T-cell (primary cell): ENCODE measurements at places on chromosomes 1 and 21.
A peak's percentile ranks its signal among the peaks of the same experiment; 100 is the strongest.

DNA sequence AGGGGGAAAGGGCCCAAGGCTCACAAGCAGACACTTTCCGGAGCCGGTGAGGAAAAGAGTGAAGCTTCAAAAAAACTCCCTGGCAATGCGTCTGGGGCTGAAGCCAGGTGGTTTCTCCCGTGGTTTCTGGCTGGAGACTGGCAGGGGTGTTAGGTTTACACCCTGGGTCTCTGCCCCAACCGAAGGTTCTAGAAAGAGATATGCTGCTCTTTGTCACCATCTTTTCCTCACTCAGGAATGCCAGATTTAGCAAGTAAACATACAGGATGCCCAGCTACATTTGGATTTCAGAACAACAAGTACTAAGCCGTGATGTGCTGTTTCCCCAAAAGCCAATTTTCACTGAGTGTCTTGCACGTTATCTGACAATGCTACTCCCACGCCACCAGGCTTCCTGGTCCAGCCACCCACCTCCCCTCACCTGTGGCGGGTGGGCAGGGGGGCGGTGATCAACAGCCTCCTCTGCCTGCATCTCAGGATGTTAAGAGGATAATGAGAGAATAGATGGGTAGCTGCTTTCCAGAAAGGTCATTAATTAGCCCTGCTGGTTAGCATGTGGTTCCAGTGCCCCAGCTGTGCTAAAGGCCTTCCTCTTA lies 69.6 kb upstream of the OLIG2 start:
- no peak for DNase-seq

DNA sequence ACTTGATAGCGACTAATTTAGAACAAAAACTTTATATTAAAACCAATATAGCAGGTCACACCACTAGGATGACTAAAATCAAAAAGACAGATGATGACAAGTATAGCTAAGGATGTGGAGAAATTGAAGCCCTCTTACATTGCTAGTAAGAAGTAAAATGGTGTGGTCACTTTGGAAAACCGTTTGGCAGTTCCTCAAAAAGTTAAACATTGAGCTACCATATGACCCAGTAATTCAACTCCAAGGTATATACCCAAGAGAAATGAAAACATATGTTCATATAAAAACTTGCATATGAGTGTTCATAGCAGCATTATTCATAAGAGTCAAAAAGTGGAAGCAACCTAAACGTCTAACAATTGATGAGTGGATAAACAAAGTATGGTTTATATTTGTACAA lies 13.0 kb upstream of the SERINC2 start:
- DNase-seq: no peak

GRCh38 chr21:34679051-34679450 lies 10.3 kb downstream of the CLIC6 start:
- no peak for DNase-seq

GRCh38 chr1:220956501-220957232 lies 77.4 kb downstream of the HLX start:
- no peak for DNase-seq

DNA sequence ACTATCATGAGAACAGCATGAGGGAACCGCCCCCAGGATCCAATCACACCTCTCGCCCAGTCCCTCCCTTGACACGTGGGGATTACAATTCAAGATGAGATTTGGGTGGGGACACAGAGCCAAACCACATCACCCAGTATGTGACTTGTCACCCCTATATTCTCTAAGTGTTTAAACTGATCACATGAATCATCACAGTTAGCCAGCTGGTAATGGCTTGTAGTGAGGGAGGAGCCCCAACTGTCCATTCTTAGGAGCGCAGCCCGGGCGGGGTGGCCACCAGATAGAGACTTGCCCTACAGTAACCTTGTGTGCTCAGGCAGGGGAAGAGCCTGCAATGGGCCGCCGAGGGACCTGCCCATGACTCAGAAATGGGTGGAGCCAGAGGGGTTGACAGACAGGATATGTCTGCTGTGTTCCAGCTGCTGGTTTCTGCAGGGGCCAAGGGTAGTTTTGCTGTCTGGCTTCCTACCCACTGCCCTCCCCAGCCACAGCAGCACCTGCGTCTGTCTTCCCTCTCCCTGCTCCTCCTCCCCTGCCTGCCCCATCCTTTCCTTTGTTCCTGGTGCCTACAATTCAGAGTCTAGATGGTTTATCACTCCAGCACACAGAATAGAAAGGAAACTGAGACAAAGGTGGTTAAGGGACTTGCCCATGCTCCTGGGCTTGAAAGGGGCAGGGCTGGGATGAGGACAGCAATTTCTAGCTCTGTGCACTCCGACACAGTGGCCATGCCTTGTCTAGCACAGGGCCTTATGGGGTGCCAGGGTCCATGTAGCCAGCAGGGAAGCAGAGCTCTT lies 9.2 kb downstream of the ABCG1 start:
- peak; percentile 92 for DNase-seq

GRCh38 chr1:229252228-229252984 lies 18.5 kb upstream of the RAB4A start:
- DNase-seq: no peak

DNA sequence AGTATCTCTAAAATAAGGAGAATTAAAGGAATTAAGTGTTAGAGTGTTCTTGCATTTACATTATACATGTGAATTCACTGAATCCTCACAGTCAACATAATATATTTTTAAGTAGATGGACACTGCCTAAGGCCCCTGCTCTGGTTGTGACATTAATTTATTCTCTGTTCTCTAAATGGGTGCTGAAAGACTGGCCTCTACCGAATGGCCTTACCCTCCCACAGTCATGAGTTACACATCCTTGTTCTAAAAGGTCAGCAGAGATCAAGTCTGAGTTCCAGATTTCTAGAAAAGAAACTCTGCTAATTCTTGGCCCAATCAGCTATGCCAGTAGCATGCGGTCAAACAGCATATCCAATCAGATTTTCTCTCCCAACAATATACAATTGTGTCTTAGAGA lies 193.2 kb downstream of the TM2D1 start:
- DNase-seq: no peak

- no peak for DNase-seq
These were observed 8.7 kb downstream of the TACSTD2 start for GRCh38 chr1:58568271-58568860.

DNA sequence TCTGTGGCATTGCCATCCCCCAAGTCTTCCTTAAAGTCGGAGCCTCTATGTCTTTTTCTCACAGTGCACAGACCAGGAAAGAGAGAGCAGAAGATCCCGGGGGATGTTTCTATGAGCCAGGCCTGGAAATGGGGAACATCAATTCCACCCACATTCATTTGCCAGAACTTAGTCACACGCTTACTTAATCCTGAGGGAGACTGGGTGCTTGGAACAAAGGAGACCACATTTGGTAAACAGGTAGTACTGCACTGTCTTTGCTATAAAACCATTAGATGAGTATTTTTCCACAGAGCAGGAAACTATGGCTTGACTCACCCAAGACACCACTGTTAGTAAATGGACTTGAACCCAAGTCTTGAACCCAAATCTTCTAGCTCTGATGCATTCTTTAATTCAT lies 60.7 kb upstream of the CTTNBP2NL start:
- DNase-seq: no peak

- DNase-seq: no peak
These were observed 22.2 kb downstream of the FMOD start for GRCh38 chr1:203328714-203329122.

- DNase-seq: peak; percentile 28
These were observed 1.7 kb downstream of the RCC2 start for GRCh38 chr1:17437580-17438317.

- DNase-seq: no peak
These were observed 203.0 kb downstream of the PLPP3 start for GRCh38 chr1:56376188-56376984.

DNA sequence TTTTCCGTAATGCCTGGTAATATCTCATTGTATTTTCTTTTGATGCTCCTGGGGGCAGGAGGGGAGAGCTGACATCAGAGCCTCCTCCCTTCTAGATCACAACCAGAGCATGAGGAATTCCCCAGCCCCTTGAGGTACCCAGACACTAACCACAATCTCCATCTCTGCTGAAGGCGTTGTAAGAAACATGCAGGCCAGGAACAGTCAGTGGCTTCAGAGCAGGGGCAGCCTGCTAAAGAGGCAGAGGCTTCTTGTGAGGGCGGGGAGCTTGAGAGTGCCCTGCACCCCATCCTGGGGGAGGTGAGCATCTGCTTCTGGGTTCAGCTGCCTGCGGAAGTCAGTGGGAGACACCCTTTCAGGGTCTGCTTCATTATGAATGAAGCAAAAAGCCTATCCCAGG lies 19.0 kb downstream of the MAPKAPK2 start:
- DNase-seq: peak; percentile 39

DNA sequence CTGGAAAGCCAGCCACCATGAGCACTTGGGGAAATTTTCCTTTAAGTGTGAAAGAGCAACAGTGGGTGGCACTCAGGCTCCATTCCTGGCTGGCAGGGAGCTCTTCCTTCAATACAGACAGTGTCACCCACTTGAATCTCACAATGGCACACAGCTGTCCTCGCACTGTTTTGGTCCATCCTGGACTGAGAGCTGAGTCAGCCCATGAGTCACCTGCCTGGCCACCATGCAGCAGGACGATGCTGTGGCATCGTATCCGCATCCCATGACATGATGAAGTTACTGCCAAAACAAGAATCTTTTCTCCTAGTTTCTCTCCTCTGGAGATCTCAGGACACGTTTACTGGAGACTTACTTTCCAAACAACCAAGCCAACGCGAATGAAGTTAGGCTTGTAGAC lies 6.0 kb downstream of the TMPRSS2 start:
- DNase-seq: no peak

GRCh38 chr1:55284856-55285255 lies 69.7 kb upstream of the USP24 start:
- no peak for DNase-seq

- no peak for DNase-seq
These were observed 160.2 kb upstream of the COA6 start for GRCh38 chr1:234212764-234213657.

DNA sequence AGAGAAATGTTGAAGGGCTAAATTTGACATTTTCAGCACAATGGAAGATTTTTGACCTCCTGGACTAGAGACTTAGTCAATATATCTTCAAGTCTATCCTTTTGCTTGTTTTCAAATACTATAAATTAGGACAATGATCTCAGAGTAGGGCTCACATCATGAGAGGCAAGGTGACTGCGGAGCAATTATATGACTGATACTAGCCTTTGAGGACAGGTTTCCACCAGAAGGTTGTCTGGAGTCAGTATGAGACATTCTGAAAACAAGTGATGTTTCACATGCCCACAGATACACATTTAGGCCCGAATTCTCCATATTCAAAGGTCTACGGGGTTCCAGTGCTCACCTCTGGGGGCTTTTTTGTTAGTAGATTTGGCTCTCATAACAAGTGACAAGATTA lies 142.3 kb upstream of the SAMSN1 start:
- DNase-seq: no peak

DNA sequence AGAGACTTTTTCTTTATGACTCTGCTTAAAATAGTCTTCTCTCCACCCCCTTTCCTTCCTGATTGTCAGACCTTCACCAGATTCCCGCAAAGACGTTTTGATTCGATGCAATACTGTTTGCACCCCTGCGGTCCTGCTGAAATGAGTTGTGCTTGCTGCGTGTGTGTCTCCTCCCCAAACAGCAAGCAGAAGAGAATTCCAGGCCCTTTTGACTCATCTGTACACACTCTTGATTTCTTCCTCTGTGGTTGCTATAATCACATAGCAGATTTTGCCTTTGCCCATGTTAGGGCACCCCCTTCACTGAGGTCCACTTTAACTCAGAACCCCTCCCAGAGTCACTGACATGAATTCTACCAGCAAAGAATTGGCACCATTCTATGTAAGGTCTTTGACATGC lies 136.5 kb downstream of the ZZZ3 start:
- no peak for DNase-seq

DNA sequence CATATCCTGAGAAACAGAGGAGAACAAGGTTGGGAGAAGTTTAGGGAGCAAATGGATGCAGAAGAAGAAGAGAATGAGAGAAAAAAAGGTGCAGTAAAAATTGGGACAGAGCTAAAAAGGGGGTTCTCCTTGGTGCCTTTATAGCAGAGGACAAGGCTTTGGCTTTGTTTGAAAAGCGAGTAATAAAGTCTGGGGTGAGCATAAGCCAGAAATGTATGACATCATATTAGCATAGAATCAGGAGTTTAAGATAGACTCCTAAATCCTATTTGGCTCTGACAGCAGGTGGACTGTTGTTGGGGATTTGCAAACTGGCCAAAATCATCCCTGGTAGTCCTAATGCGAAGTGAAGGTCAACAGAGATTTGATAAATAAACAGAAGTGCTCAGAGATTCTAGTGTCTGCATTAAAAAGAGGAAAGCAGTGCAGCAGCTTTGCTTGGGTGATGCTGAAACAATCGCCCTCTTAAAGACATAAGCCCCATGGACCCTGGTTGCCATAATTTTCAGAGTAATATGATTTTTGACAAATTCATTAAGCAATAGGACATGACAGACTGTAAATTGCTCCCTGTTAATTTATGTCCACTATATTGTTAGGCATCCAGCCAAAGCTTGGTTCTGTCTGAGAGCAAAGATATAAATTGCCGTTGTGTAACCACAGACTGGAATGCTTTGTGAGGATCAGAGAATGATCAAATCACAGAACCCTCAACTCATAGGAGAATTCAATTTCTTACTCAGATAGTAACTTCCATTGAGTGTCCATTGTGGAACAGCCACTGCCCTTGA lies 385.0 kb upstream of the NFIA start:
- no peak for DNase-seq

- DNase-seq: no peak
These were observed 1.1 kb upstream of the DMBX1 start for GRCh38 chr1:46488343-46489168.

GRCh38 chr1:224213438-224214119 lies 30.5 kb downstream of the DEGS1 start:
- DNase-seq: no peak

DNA sequence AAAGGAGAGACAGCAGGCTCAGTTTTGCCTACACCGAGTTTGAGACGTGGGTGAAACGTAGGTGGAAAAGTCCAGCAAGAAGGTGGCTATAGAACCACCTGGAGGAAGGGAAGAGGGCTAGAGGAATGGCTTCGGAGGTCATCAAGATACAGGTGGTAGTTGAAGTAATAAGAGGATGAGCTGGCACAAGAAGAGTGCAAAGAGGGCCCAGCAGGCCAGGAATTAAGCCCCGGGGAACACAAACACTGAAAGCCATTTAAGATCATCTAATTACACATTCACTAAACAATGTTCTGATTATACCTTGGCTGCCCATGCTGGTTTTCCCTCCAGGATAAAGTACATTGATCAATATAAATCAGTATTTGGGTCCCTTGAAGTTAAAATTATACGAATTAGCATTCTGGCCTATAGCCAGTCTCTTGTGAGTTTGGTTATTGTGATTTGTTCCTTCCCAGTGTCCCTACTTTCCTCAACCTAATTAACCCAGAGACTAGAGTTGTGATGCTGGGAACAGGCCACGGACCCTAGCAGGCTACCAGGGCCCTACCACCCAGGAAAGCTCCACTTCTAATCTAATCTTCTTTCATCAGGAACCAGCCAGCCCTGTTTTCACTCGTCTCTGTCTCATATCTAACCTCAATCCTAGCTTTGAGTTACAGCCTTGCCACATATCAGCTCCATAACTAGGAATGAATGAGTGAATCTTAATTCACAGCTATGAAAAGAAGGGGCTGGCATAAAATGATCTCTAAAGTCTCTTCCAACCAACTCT lies 26.4 kb upstream of the PPP1R15B start:
- DNase-seq: no peak

- no peak for DNase-seq
These were observed 221.6 kb upstream of the VAMP3 start for GRCh38 chr1:7549277-7550161.
